ENCODE measurements at places on chromosomes 12 and 14.

- no peak for DNase-seq
Observed at GRCh38 chr14:73323896-73324399, 86.6 kb downstream of the PAPLN start.

DNA sequence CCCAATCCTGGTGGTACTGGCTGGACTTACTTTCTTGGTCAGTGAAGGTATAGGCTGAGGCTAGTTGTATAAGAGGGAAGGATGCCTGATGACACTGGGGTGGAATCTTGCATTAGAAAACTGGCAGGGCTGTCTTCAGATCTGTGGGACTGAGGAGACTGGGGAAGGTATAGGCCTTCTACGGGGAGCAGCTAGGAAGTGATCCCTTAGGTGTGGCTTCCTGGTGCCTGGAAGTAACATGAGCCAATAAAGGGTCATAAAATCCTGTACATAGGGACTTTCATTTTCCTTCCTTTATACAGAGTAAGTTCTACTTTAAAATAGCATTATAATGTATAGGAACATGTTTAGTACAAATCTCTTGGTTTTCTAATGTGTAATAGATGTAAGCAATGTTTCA is 716.8 kb downstream of the LRFN5 start:
- DNase-seq = no peak

DNA sequence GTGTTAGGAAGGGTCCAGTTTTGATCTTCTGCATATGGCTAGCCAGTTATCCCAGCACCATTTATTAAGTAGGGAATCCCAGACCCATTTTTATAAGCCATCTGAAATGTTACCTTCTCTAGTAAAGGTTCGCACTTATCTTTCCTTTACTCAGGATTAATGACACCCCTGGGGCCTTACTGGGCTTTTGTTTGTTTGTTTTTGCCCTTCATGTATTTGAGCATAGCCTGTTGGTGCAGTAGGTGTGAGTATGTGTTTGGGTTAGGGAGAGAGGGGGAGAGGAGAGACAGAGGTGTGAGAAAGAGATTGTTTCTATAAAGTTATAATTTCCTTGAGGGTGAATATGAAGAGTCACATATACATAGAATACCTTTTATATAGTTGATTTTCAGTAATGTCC is 96.9 kb downstream of the AKAP6 start:
- DNase-seq = no peak

DNA sequence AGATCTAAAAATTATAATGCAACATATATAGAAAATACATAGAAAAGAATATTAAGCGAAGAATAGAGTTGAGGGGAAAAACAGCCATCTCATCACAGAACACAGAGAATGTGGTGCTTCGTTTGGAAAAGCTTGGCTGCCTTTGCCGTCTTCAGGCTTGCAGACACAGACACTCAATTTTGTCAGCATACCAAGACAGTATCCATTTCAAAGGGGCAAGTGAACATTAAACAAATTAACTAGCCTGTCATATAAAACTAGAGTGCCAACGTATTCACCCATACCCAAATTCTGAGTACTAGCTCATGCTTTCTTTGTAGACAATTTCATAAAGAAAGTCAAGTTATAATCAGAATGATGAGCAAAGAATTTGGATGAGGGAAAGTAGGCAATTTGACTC is 40.5 kb downstream of the DMAC2L start:
- no peak for DNase-seq

GRCh38 chr14:40402957-40403356 is 970.7 kb upstream of the FBXO33 start:
- DNase-seq = no peak

DNA sequence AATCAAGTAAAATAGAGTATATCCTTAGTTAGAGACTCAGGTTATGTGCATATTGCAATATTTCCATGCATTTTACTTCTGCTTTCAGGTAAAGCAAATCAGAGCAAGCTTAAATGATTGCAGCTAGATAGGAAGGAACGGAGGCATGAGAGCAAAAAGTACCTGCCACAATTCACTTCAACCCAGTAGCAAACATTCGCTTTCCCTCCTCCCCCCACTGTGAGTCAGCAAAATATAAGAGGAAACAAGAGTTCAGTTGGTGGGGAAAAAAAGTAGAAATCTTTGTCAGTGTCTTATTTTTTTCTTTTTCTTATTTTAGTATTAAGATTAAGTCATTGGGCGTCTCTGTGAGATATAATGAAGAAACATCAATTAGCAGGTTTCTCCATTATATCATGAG is 475.4 kb downstream of the NPAS3 start:
- DNase-seq = no peak

GRCh38 chr12:6225630-6226001 is 25.4 kb downstream of the CD9 start:
- DNase-seq = no peak

DNA sequence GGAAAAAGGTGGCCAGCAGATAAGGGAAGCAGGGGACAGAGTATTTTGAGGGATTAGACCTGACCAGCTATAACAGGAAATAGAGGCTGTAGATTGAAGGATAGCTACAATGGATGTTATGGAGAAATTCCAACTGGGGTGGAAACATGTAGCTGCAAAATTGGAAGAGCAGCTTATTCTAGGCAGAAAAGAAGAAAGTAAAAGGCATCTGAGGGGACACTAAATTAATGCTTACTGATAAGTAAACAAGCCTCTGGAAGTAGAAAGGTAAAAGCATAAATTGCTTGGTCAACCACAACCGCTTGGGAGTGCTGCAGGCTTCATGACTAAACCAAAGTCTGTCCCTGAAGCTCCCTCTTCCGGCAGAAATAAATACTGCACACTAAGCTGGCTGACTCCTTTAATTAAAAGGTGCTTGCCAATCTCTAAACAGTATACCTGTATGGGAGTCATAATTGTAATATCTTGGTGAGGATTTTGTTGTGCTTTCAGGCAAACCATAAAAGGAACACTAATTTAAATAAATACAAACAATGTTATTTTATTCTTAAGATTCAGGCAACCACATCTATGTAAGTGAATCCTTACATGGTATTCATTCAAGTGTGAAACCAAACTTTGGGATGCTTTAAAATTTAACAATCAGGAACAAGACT is 7.7 kb downstream of the UBC start:
- DNase-seq = peak; percentile 55

- DNase-seq = no peak
Observed at GRCh38 chr14:56821805-56822610, 11.7 kb upstream of the OTX2 start.

GRCh38 chr12:128052331-128052730 is 214.6 kb upstream of the TMEM132C start:
- no peak for DNase-seq

DNA sequence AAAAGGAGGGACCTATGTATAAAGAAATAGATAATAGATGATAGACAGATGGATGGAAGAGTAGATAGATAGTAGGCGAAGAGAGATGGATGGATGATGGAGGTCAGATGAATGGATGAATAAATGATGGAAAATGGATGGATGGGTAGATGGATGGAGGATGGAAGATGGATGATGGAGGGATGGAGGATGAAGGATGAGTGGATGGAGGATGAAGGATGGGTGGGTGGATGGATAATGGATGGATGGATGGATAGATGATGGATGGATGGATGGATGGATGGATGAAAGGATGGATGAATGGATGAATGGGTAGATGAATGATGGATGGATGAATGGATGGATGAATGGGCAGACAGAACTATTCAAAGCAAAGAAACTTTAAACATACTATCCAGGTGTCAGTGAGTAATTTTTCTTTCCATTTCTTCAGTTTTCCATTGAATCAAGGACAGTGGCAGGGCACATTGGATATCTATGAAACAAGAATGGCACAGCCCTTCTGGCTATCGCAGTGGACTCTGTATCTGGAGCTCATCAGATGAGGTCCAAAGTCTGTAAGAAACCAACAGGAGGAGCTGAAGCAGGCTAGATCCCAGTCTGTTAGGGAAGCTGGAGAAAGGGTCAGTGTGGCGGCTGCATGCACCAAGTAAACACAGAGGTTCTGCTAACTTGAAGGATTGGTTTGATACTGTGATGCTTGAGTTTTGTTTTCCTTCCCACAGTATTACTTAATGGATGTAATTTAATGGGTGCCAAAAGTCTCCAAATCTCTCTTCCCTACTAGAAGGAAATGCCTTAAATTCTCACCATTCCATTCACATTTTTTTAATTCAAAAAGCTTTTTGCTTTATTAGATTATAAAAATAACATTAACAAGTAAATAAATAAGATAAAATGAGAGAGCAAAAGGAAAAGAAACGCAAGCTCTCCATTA is 18.1 kb upstream of the MED13L start:
- peak; percentile 47 for DNase-seq

DNA sequence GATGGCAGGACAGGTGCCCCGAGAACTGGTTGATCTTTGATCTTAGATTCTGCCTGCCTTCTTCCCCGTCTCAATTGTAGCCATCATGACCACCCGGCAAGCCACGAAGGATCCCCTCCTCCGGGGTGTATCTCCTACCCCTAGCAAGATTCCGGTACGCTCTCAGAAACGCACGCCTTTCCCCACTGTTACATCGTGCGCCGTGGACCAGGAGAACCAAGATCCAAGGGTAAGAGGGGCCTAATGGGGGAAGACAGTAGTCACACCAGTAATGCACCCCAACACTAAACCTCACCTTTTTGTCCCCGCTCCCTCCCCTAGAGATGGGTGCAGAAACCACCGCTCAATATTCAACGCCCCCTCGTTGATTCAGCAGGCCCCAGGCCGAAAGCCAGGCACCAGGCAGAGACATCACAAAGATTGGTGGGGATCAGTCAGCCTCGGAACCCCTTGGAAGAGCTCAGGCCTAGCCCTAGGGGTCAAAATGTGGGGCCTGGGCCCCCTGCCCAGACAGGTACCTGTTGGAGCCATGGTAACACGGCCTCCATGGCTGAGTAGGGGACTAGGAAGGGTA is 556 bp downstream of the TROAP start:
- DNase-seq = no peak

DNA sequence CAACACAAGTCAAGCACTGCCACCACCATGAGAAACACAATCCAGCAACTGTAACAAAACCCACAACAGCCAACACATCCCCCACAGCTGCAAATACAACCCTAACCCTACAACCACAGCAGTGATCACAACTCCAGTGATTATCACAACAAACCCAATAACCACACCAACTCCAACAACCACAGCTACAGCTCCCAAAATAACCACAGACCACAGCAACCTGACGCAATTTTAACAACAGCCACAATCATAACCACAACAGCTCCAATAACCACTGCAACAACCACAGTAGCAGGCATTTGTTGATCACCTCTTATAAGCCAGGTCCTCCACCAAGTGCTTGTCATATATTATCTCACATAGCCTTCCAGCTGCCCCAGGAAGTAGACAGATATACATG is 42.2 kb upstream of the FAM181A start:
- no peak for DNase-seq

GRCh38 chr14:83047059-83047830 is 1513.6 kb upstream of the SEL1L start:
- DNase-seq = no peak

DNA sequence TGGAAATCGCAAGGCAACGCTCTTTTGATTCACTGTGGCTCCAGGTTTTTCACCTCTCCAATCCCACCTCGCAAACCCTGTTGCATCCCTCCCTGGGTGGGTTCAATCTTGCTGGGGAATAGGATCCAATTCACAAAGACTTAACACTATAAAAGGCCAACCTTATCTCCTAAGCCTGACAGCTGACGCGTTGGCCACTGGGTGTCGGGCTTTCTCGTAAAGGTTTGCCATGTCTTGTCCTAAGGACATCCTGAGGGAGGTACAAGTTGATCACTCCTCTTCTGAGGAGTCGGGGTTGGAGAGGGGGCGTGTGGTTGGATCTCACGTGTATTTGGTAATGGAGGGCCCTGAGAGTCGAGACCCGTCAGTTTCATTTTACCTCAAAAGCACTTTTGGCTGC is 112.6 kb upstream of the FZD10 start:
- DNase-seq = no peak

GRCh38 chr14:39228509-39229221 is 5.0 kb upstream of the MIA2 start:
- DNase-seq = no peak

DNA sequence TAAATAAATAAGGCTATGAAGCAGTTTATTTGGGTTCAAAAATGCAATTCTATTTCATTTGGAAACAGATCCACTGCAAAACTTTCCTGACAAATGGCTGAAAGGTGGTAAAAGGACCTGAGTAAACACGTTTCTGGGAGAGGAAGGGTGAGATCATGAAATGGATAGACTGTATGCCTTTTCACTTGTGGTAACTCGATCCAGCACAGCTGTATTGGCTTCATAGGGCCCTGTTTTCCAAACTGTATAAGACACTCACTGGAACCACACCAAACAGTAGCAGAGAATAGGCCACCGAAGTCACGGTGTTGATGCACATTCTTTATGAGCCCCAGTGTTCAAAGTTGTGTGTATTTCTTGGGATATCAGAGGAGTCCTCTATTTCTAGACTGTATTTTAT is 325.2 kb upstream of the DIO2 start:
- no peak for DNase-seq

Data from ascending aorta (tissue), 2 donors.